ENCODE measurements at places on chromosomes 1 and 21.
A peak's percentile ranks its signal among the peaks of the same experiment; 100 is the strongest.

DNA sequence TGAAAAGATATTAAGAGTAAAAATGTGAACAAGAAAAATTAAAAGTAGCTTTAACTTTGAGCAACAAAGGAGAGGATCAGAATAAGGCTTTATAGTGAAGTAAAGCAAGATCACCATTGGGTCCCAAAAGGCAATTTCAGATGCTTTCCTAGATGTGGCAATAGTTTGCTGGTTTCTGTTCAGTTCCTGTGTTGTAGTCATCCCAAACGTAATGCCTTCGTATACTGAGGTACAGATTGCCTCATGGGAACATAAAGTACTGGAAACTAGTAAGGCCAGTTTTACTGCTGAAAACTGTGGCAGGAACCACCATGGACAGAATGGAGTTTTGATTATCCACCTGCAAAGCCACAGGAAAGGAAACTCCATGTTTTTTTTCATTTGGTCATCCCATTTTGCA lies 283.5 kb upstream of the SGIP1 start:
- no peak for DNase-seq

GRCh38 chr1:118100686-118101514 lies 84.1 kb downstream of the SPAG17 start:
- no peak for DNase-seq

- DNase-seq, result no peak
Measured at GRCh38 chr1:24383381-24383940, 30.1 kb downstream of the STPG1 start.

DNA sequence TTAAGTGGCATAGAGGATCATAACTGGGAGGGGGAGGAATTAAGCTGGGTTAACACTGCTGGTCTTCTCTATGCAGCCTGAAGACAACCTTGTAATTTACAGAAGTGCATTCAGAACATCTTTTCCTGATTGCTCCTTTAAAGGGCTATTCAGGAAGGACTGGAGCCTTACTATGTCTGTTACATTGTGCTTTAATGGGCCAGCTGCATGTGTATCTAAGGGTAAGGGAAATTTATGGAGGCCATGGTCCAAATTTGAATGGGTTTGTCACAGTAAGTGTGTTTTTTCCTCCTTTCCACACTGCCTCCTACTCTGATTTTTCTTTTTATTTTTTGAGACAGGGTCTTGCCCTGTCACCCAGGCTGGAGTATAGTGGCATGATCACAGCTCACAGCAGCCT lies 19.6 kb downstream of the C1orf21 start:
- no peak for DNase-seq

- no peak for DNase-seq
Measured at GRCh38 chr1:27435566-27436203, 43.3 kb downstream of the GPR3 start.

- no peak for DNase-seq
Measured at GRCh38 chr21:26954662-26955121, 12.2 kb downstream of the ADAMTS5 start.

DNA sequence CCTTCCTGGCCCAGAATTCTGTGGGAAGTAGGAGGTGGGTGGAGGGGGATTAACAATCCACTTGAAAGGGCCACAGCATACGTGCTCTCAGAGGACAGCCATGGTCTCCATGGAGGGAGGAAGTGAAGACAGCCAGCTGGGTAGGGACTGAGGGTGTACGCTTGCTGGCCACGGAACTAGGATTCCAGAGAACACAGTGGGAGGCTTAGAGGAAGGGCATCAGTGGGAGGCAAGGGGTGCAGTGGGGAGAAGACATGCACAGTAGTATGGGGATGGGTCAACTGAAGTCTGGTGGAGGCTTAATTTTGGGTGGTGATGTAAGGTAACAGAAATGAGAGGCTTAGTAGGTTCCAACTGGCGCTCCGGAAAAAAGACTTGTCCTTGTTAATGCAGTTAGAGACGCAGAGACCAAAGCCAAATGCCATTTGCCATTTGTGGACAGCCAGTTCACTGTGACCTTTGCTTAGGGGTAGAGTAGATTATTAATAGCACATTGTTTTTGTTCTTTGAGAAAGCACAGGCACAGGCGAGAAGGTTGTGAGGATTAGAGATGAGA lies 103.0 kb downstream of the ZSCAN20 start:
- DNase-seq, result no peak

DNA sequence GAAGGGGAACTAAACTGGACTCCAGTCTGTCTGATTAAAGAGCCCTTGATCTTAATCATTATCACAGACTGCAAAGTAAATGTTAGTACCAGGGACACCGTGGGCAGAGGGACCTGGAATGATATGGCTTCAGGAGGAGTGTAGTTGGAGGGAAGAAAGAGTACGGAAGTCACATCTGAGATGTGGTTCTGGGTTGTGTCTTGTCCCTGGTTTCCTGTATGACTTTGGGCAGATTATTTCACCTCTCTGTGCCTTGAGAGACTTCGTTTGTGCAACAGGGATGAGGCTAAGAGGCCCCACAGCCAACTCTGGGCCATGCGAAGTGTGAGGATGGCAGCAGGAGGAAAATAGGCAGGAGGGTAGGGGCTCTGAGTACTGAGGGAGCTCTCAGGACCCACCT lies 76.1 kb upstream of the SLC2A1 start:
- DNase-seq, result no peak

GRCh38 chr1:11473491-11474034 lies 5.4 kb upstream of the DISP3 start:
- DNase-seq, result peak; percentile 20

- no peak for DNase-seq
Measured at GRCh38 chr1:7503691-7504437, 267.2 kb upstream of the VAMP3 start.

DNA sequence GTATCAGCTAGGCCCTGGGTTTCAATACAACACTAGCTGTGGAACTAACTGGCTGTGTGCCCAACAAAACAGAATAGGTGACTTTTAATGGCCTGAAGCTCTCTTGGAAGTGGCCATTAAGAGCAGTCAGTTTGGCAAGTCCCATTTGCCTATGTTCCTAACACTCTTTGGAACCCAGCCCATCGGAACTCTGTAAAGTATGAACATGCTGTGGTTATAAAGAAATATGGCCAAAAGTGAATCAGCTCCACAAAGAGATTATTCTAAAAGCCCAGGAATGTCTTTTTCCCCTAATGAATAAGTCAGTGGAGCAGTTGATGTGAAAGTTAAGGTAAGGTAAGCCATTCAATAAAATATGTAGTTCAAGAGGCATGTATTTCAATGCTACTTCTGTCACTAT lies 223.7 kb upstream of the ADAMTS5 start:
- no peak for DNase-seq

- no peak for DNase-seq
Measured at GRCh38 chr1:64523413-64524337, 53.7 kb downstream of the CACHD1 start.

- DNase-seq, result no peak
Measured at GRCh38 chr1:217067642-217068041, 344.4 kb upstream of the ESRRG start.

GRCh38 chr1:150406483-150406882 lies 42.5 kb downstream of the RPRD2 start:
- DNase-seq, result no peak

DNA sequence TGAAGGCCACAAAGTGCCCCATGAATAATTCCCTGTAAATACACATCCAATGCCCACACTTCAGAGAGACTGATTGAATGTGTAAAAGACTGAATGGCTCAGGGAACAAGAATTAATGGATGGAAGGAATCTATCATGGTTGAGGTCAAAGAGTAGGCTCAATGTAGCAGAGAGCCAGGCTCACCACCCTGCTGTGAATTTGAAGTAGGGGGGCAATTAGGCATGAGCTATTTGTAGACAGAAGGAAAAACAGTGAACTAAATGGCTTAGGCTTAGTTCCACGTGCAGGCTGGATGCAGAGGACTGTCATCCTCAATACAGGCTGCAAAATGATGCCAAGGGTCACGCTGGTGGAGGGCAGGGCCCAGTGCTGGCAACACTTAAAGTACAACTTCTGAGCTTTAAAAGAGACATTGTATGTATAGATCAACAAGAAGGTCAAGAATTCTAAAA lies 22.9 kb upstream of the IGSF3 start:
- DNase-seq, result no peak

DNA sequence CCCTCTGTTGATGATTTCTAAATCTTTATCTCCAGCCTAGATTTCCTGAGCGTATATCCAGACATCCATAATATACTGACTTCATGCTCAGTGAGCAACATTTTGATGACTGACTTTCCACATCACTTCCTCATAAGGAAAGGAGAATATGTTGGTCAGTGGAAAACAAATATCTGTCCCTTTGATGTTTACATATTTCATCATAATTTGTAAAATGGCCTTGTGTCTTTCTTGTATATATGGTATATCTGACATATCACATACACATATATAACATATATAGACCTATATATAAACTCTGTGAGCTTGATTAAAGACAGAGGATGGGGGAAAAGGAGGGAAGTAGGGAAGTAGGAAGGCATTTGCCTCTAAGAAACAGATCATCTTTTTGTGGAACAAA lies 18.6 kb downstream of the ZBTB8A start:
- DNase-seq, result no peak

- DNase-seq, result no peak
Measured at GRCh38 chr1:232292239-232292638, 337.7 kb downstream of the SIPA1L2 start.

- no peak for DNase-seq
Measured at GRCh38 chr1:43834280-43835081, 99.1 kb upstream of the ARTN start.

GRCh38 chr21:40054403-40054802 lies 187.2 kb downstream of the PCP4 start:
- no peak for DNase-seq

- peak; percentile 78 for DNase-seq
Measured at GRCh38 chr1:3611170-3612019, at the start of gene MEGF6. Gene MEGF6 (minus strand): TSS chr1:3611508. CDS start chr1:3611268, 240 bp downstream.

DNA sequence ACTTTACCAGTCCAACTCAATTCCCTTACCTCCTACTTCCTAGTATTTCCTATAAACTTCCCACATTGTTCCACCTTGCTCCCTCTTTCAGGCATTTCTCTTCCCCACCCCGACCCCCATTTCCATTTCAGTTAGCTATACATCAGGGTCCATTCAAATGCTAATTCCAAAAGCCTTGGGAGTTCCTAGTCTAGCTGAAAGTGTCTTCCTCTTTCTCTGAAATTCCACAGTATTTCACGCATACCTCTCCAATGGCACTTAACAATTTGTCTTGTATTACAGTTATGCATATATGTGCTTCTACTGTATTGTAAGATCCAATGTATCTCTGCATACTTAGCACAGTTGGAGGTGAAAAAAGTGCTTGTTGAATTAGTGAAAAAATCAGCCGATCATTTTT lies 94.9 kb downstream of the ZNF644 start:
- no peak for DNase-seq

DNA sequence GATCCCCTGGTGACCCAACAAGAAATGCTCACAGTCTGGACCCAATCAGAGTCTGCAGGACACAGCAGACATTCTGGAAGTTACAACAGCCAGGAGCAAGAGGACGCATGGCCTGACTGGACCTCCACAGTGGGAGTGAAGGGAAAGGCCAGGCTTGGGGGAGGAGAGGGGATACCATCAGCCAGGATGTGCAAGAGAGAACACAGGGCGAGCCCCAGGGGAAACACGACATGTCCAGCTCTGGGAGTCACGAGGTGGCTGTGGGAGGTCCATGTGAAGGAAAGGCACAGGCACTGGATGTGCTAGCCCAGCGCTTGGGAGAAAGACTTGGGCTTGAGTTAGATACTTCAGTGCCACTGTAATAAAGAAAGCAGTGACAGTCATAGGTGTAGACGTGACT lies 87.3 kb downstream of the HSF2BP start:
- no peak for DNase-seq
